ENCODE measurements at places on chromosomes 4 and X.

DNA sequence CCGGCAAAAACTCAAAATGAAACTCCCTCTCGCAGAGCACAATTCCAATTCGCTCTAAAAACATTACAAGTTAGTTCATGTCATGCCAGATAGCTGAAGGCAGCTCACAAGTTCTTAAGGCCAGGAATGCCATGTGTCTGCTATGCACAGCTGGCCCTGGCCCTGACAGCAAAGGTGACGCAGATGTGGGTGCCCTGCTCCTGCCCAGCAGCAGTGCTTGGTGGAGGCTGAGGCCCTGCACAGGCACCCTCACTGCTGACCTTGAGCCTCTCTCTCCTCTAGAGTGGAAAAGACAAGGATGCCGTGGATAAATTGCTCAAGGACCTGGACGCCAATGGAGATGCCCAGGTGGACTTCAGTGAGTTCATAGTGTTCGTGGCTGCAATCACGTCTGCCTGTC, 2.9 kb downstream of the S100P start:
- no peak for DNase-seq

DNA sequence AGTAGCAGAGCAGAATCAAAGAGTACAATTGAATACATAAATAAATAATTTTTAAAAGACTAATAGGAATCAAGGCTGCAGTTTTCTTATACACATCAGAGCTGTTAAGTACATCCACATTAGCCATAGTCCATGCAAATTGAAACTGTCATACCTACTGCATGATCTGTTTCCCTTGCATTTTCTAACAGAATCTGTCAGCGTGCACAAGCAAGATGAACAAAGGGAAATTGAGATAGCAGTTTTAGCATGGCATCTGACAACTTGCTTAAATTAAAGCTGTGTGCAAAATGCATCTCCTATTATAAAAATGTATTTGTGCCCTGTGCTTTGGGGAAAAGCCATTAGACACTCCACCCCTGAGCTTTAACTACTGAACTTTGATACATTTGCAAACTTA, 703.5 kb upstream of the GRID2 start:
- no peak for DNase-seq

DNA sequence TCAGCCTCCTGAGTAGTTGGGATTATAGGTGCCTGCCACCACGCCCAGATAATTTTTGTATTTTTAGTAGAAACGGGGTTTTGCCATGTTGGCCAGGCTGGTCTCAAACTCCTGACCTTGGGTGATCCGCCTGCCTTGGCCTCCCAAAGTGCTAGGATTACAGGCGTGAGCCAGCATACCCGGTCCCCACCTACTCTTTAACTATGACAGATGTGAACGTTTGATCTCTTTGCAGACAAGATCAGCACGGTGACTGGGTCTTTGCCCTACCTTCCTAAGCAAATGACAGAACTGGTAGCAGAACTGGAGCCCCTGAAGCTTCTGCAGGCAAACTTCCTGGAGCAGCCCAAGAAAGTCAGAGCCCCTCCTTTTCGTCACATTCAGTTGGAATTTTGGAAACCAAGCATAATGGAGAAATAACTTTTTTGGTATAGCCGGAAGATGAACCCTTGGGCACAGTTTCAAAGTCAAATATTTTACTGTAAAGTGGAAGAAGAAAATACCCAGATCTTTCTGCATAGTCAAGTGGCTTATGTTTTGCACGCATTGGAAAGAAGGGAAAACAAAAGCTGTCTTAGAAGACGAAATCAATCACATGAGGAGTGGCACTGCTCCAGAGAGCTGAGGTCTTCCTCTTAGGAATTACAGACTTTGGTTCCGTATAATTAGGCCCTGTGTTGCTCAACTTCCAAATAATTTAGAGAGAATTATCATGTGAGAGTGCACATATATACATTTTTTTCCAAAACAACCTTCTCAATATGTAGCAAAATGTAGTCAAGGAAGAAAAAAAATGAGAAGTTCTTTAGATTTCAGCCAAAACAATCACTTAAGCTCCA, 90.6 kb downstream of the SORBS2 start:
- peak; percentile 70 for DNase-seq

DNA sequence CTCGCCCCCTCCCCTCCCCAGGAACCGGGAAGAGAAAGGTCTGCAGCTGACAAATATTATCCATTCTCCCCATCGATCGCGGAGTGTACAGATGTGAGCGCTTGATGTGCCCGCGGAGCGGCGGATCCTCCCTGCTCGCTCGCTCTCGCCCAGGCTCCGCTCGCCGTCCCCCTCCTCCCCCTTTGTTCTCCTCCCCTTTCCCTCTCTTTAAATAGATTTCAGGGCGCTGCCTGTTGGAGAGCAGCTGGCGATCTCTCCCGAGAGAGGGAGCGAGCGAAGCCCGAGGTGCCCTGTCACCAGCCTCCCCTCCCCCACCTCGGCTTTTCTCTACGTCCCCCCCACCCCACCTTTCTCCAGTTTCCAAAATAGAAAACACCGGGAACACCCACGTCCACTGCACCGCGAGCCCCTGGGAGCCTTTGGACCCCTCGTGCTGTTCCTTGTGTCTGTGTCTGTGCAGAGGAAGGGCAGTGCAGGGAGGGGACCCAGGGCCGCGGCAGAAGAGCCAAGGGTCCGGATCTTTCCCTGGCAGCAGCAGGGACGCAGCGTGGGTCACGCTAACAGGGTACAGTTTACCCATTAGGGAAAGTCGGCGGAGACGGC, 56.6 kb upstream of the BCOR start:
- DNase-seq: no peak

DNA sequence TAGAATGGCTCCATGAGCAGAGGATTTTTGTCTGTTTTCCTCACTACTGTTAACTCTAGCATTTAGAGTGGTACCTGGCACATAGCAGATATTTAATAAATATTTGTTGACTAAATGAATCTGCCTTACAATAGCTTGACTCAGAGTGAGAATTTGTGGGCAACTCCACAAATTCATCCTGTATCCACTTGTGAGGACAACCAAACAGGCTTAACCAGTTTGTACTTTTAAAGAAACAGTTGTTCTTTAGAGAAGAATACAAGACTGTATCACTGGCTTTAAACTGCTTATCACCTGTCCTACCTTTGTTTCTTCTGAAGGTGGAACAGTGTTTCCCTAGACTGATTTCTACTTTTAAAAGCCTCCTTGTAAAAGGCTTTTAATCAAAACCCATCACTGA, 141.3 kb upstream of the SH3RF1 start:
- DNase-seq: peak; percentile 24

DNA sequence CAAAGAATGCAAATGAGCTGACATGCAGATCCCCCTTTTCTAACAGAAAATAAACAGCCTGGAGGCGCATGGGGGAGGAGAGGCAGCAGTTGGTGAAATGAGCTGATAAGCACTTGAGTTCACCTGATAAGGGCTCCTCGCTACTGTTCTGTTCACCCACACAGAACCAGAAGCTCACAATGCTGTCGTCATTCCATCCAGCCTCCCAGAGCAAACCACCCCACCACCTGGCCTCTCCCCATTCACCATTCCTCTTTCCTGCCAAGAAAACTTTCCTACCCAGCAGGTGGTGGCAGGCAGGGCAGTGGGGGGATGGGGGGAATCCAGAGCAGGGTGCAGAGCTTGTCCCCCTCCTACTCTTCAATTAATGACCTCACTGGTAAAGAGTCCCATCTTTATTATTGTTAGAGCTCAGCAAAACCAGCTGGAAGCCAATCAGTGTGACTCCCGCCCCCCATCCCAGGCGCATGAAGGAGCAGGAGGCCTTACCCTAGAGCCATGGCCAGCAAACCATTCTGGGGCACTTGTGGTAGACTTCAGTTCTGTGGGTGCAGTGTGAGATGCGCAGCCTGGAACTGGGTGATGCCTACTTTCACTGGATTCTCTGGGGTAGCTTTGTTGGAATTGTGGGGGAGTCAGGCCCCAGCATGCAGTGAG, 350.3 kb downstream of the ZIC3 start:
- DNase-seq: no peak

- DNase-seq: no peak
These were observed 38.7 kb downstream of the DCHS2 start for GRCh38 chr4:154452798-154453346.

GRCh38 chrX:52262195-52262546, 77.5 kb downstream of the MAGED4 start:
- DNase-seq: no peak

GRCh38 chrX:107787827-107788226, 10.3 kb downstream of the NCBP2L start:
- peak; percentile 11 for DNase-seq

DNA sequence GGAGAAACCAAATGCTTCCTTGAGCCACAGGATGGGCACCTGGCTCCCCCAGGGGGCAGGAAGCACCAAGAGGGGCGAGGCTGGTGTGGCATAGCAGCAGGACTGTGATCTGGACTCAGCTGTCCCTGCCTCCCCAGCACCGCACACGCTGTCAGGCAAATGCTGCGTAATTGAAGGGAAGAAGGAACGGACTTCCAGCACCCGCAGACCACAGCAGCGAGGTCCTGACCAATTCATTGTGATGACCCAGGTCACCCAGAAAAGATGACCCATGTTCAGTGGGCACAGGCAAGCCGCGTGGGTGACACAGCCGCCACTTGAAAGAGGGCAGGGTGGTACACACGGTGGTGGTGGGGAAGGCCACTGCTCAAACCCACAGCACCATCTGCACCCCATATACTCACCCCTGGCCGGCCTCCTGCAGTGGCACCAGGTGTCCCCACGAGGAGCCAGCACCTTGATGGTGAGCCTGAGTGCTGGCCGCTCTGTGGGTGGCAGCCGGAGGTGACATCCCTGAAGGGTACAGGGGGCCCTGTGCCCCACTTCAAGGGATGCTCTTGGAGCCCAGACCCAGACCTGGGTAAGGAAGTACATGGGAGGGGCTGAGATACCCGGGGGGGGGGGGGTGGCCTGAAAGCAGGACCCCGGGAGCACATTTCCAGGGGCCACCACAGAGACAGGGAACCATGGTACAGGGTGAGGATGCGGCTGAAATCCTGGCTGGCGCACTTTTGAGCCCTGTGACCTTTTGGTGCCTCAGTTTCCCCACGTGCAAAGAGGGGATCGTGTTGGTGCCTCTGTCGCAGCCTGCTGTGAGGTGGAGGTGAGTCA, 11.5 kb downstream of the NAT8L start:
- no peak for DNase-seq

DNA sequence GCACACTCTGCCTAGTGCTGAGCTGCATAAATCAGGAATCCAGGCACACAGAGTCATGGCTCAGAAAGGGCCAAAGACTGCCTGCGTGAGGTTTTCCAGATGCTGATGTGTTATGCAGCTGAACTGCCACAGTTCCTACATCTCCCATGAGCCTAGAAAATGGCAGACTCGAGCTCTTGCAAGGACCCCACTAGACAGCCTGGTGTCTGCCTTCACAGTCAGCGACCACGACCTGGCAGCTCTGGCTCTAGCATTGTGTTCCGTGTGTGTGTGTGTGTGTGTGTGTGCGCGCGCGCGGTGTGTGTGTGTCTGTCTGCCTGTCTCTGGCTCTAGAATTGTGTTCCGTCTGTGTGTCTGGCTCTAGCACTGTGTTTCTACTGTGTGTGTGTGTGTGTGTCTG, 203.6 kb upstream of the AGTR2 start:
- peak; percentile 40 for DNase-seq

GRCh38 chr4:144575181-144575580, 70.8 kb upstream of the HHIP start:
- no peak for DNase-seq

DNA sequence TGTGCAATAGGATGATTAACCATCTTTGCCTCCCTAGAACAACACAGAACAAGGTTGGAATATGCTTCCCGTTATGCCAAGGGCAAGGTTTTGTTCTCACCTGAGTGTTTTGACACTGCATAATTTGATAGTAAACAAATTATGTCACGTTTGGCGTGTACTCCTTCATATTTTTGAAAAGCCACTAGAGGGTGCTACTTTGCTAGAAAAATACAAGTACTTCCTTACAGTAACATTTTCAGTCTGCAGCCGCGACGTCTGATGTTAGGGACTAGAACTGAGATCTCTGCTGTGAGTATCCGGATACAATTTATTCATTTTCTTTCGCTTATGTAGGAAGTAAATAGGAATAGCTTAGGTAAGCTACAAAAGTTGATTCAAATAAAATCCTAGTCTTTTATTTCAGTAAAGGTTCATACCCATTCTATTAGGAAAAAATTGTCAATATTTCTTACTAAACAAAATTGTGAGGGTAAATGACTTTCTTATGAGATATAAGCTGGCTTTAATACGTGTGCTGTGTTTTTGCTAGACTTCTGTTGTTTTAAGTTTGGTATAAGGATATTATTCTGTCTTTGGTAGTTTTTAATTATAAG, 181.1 kb upstream of the WDFY3 start:
- peak; percentile 85 for DNase-seq

GRCh38 chr4:66565801-66566200, 895.5 kb upstream of the EPHA5 start:
- DNase-seq: peak; percentile 44

DNA sequence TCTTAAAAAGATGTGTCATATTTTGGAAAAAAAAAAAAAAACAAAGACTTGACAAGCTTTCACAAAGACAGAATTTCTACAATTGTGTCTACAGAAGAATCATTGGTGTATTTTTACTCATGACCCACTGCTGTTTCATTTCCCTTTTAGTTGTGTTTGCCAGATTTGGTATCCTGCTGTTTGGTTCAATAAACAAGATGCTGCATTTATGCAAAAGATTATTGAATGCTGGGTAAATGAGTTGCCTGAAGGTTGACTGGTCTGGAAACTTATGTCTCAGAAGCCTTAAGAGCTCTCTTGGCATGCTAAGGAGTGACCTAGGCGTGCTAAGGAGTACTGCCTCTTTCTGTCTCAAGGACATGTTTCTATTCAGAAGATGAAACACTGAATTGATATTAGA, 64.9 kb upstream of the NPY2R start:
- DNase-seq: no peak

DNA sequence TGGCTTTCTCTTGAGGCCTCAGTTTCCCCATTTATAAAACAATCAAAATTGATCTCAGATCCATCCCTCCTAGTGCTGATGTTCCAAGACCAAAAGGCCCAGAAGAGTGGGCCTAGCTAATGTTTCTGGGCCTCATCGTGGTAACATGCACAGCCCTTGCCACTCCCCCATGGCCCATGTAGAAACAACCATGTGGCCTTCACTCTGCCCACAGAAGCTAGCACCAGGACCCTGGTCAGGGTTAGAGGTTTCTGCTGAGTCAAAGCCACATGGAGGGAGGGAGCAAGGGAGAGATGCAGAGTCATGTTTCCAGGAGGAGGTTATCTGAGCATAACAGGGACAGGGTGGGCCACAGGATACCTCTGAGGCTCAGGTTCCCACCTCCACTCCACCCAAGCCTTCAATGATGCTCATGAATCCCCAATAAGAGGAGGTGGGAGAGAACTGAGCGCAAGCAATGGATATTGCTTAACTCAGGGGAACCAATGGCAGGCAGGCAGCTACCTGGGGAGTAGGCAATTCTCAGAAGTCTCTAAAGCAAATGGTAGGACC, 16.9 kb downstream of the OTUD5 start:
- no peak for DNase-seq

- DNase-seq: no peak
These were observed 50.6 kb upstream of the SRPX start for GRCh38 chrX:38271154-38271716.

DNA sequence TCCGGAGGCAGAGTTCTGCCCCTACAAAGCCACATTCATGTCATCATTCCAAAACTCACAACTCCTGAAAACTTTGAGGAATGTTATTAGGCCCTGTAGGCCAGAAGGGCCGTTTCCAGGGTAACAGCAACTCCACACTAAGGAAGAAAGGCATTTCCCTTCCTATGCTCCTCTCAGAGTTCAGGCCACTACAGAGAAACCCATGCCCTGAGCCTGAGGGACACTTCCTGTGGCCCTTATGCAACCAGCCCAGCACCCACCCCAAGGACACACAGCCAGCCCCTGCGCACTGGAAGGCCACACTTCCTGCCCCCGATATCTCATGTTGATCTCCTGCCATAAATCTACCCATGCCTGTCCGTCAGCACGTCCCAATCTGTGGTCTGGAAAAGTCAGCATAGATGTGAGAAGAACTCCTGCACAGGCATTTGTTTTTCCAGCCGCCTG, 289.3 kb downstream of the BCOR start:
- DNase-seq: peak; percentile 81
